MG63 (cell line): ENCODE measurements at places on chromosomes 2 and 18. TPM values are rescaled to one million over a fixed set of nuclear protein-coding genes. Genes with fewer than 3 reads are reported as not detected.
A peak's percentile ranks its signal among the peaks of the same experiment; 100 is the strongest.

ACTG2 gene
- total RNA-seq: not detected in 2 replicates

DNA sequence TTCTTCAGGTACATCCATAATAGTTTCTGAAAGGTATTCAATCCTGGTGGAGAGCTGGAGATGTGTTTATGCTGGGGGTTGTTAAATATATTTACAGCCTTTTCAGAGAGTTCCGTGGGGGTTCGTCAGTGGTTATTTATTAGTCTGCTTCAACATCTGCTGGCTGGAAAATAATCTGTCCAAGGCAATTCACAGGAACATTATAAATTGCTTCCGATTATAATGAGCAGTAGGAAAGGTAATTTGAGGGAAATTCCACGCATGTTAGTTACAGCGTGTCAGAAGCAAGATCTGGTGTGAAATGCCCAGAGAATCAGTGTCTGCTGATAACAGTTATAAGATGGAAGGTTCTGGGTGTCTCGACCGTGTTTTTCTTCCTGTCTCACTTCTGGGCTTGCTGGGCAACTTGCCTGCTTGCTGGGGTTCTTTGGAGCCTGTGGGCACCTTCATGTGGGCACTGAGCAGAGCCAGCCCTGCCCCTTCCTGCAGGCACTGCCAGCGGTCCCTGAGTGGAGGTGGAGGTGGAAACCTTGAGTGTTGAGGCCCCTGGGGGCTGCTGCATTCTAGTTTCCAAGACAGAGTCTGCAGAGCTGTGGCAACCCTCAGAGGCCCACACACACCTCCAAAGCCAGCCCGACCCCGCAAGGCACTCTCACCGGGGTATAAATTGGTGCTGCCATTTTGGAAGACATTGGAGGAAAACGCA is 185.7 kb downstream of the FAM210A start:
- no peak for DNase-seq

- peak; percentile 83 for DNase-seq
These were observed at the start of gene NFATC1 for GRCh38 chr18:79395761-79396404. Gene NFATC1 (plus strand): TSS chr18:79395930. CDS start chr18:79396225, 295 bp downstream.

- no peak for DNase-seq
These were observed 67.0 kb downstream of the LBH start for GRCh38 chr2:30298302-30298701.
